ENCODE measurements at places on chromosomes 7 and 10.

GRCh38 chr10:70166394-70166793, 3.9 kb downstream of the SAR1A start:
- no peak for DNase-seq

GRCh38 chr10:3354174-3354900, 181.8 kb upstream of the PITRM1 start:
- no peak for DNase-seq

DNA sequence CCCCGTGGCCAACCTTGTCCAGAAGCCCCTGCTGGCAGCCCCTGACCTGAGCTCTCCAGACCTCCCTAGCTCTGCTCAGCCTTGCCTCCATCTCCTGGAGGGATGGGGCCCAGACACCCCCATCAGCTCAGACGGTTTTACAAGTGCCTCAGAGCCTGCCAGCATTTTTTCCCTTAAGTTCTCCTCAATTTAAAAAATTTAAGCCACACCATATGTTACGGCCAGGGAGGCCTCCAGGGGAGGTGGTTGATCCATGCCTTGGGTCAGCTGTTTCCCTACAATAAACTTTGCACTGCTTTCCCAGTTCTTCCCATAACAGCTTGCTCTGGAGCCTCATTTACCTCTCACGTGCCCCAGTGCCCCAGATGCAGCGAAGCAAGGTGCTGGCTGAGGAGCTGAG, 143.5 kb downstream of the RGS10 start:
- DNase-seq: no peak

DNA sequence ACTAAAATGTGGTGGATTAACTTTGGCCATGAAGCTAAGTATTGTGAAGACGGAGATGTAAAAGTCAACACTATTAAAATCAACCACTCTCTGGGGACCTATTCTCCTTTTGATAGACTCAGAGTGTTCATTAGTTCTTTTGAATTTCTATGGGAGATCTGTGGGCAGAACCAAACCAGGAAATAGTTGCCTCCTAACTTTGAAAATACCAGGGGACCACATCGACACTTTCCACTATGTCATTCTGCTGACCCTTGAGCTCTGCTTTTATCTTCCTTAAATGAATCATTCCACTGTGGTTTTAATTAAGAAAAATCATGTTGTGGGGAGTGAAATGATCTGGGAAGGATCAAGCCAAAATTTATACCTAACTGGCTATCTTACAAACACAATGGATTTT, 960.5 kb downstream of the GATA3 start:
- no peak for DNase-seq

GRCh38 chr7:68994841-68995240, 603.4 kb upstream of the AUTS2 start:
- no peak for DNase-seq

GRCh38 chr7:132433301-132433700, 143.0 kb downstream of the PLXNA4 start:
- DNase-seq: no peak

GRCh38 chr10:74223755-74224529, 72.9 kb downstream of the ADK start:
- DNase-seq: no peak

DNA sequence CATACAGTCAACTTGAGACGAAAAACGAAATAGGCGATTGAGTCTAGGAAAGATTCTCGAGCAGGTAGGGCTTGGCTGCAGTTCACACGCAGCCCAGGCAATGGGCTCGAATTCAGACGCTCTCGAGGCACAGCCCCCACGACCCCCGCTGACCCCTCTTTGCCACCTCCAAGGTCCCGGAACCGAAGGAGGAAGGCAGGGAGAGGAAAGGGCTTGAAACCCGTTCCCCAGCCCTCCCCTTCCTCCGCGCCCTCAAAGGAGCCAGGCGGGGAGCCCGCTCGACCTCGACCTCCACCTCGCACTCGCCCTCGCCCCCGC, 441 bp downstream of the CCDC186 start:
- DNase-seq: no peak

DNA sequence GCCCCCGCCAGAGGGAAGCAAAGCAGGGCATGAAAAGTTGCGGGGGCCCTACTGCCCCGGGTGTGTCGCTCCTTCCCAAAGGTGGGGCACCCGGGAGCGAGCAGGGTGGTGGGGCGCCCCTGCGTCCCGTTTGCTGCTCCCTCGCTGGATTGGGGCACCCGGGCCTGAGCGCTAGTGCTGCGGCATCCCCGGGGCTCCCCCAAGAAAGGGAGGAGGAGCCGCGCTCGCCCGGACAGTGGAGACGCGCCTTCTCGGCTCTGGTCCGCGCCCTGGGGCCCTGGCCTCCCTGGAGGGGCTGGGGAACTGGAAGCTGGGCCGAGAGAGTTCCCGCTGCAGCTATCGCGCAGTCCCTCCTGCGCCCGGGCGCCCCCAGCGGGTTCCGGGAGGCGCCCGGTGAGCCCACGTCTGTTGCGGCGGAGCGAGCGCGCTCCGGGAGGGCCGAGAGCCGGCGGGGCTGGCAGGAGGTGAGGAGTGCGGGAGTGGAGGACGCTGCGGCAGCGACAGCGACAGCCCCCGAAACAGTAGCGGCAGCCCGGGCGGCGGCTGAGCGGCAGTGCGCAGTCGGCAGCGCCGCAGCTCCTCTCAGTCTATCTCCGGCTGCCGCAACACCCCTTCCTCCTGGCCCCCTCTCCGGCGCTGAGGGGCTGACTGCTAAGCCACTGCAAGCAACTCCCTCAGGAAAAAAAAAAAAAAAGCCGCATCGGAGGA, 504 bp upstream of the BMPER start:
- DNase-seq: peak; percentile 48

GRCh38 chr10:114266521-114266920, 27.5 kb downstream of the VWA2 start:
- no peak for DNase-seq

GRCh38 chr7:55464422-55464821, 99.3 kb downstream of the LANCL2 start:
- DNase-seq: no peak

GRCh38 chr10:130774871-130775270, 536.6 kb downstream of the TCERG1L start:
- no peak for DNase-seq

DNA sequence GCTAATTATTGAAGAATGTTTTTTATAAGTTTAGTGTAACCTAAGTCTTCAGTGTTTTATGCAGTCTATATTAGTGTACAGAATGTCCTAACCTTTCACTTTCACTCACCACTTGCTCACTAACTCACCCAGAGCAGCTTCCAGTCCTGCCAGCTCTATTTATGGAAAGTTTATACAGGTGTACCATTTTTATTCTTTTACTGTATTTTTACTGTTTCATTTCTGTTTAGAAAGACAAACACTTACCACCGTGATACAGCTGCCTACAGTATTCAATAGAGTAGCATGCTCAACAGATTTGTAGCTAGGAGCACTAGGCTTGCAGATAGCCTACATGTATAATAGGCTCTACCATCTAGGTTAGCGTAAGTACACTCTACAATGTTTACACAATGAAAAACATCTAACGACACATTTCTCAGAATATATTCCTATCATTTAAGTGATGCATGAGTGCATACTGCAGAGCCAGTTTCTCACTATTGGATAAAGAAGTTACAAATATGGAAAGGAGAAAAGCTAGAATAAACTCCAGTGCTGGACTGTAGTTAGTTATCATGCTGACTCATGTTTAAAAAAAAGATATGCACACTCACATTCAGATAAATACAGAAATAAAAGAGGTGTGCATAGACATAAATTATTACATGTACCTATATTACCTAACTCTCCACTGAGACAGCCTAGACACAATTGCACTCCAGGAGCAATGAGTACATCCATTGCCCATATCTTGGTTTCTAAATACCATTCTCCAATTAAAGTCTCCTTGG, 30.4 kb downstream of the STEAP1B start:
- no peak for DNase-seq

DNA sequence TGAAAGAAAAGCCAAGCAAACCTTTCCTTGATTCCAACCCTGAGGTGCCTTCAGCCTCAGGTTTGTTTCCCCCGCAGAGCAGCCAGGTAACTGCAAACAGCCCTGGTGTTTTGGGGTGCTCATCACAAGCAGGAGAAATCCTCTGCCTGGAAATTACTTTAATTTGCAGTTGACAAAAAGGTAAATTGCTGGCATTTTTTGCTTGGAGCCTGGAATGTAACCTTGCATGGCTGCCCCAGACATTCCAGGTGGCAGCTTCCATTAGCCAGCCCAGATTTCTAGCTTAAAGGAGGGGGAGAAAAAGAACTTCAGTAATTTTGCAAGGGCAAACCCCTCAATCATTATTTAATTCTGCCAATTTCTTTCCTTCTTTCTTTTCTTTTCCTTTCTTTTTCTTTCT, 194.4 kb downstream of the MYOF start:
- no peak for DNase-seq

DNA sequence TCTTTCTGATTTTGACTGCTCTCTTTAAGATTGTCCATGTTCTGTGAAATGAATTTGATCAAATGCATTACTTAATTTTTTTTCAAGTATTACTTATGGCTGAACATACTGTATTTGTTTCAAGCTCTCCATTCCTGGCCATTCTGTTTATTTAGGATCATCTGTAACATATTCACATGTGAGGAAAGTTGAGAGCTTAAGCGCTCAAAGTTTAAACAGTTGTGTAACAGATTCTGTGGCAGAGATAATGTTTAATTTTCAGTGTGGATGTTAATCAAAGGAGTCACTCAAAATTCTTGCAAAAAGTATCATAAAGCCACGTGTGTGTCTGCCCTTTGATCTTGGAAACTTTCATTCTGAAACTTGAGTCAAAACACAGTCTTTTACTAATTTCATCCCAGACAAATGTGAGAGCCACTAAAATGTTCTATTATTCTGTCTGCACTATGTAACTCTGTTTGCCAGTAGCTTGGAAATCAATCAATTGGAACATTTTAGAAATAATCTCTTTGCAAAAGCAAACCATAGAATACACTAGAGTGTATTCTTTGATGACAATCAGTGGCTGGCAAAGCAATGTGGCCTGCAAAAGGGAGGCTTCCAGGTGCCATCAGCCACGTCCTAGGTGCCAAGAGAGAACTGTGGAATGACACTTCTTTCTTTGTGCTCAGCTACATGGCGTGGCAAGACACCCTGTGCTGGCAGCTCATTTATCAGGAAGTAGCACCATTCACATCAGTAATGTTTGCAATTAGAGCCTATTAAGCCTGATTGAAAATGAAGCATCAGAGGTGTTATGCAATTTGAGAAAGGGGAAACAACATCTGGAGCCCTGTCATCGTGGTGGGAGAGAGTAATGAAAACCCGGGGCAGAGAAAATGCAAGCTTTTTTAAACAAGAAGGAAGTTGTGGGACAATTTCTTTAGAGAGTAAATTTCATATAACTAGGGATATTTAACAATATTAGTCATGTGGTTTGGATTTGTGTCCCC, 40.9 kb downstream of the ARL5B start:
- no peak for DNase-seq

GRCh38 chr10:78903341-78903940, 165.3 kb upstream of the ZMIZ1 start:
- DNase-seq: no peak

GRCh38 chr10:32963096-32963495, 5.1 kb upstream of the ITGB1 start:
- no peak for DNase-seq

DNA sequence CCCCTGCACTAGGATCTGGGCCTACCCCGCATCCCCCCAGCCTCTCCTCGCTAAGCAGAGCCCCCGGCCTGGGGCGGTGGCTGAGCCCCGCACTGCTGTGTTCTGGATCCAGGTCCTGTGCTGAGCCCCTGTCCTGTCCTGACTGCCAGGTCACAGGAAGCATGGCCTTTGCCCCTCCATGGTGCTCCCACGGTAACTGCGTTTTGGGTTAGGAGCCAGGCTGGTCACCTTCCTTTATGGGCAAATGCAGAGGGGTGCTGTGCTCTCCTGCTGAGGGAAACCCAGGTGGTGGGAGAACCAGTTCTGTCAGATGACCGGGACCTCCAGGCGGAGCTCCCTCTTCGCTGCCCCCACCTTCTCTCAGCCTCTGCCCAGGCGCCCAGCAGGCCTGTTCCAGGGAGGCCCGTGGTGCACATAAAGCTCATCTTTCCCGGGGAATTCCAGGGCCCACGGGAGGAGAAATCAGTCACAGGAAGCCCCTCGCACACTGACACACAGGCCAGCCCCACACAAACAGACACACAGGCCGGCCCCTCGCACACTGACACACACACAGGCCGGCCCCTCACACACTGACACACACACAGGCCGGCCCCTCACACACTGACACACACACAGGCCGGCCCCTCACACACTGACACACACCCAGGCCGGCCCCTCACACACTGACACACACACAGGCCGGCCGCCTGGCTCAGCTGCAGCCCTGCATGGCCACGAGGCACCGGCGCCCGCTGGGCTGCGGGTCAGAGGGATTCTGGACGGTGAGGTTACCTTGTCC, 75.6 kb downstream of the CFAP46 start:
- no peak for DNase-seq

GRCh38 chr7:24370541-24370940, 86.6 kb downstream of the NPY start:
- no peak for DNase-seq

DNA sequence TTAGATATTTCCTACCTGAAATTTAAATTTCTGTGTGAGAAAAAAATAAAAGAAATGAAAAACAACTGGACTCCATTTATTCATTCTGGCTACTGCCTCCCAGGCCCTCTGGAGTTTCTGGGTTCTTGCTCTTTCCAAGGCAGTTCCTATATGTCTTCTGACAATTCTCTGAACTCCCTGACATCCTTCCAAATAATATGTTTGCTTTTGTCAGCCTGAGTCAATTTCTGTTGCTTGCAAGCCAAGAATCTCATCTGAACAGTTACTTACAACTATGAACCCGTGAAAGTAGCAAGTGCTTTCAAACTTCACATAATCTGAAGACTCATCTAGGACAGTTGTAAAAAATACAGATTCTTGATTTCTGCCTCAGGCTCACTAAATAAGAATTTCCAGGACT, 216.7 kb upstream of the NPVF start:
- DNase-seq: no peak

DNA sequence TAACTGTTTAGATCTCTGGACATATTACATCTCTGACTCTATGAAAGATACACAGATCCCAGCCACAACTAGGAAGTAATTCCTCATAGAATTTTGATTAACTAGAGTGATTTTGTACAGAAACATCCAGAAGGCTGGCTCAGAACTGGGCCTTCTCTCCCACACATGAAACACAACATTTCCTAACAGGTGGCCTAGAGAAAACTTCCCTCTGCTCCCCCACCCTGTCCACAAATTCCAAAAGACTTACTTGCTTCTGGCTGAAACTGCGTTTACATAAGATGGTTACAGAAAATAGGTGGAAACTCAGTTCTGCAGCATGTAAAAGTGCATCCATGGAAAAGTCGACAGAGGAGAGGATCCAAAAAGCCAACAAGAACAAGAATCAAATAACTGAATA, 132.9 kb downstream of the FZD1 start:
- DNase-seq: no peak

Data from HuH-7.5 (cell line).